ENCODE measurements at places on chromosomes 5 and 9.

DNA sequence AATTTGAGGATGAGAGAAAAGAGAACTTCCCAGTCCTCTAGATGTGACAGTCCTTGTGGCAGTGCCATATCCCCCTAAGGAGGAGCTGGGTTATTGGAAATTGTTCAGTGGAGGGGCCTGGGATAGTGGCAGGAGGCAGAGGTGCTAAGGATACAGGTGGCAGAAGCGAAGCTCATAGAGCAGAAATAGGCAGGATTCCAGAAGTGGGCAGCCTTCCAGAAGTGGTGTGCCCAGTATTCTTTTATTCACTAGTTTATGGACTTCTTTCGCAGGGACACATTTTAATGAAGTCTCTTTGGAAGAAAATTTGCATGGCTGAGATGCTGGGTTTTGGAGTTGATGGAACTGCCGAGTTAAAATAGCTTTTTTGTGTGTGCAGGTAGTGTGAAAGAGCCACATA is 6.8 kb downstream of the PIK3R1 start:
- no peak for DNase-seq

DNA sequence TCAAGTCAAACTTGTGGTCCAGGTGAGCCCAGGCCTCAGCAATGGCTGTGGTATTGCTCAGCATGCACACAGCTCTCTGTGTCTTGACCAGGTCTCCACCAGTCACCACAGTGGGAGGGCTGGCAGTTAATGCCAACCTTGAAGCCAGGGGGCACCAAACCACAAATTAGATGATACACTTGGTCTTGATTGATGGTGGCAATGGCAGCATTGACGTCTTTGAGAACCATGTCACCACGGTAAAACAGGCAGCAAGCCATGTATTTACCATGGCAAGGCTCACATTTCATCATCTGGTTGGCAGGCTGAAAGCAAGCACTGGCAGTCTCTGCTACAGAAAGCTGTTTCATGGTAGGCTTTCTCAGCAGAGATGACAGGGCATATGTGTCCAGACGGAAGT is 40.0 kb downstream of the NIM1K start:
- no peak for DNase-seq

- no peak for DNase-seq
Observed at GRCh38 chr5:164341056-164341619, 835.7 kb downstream of the MAT2B start.

DNA sequence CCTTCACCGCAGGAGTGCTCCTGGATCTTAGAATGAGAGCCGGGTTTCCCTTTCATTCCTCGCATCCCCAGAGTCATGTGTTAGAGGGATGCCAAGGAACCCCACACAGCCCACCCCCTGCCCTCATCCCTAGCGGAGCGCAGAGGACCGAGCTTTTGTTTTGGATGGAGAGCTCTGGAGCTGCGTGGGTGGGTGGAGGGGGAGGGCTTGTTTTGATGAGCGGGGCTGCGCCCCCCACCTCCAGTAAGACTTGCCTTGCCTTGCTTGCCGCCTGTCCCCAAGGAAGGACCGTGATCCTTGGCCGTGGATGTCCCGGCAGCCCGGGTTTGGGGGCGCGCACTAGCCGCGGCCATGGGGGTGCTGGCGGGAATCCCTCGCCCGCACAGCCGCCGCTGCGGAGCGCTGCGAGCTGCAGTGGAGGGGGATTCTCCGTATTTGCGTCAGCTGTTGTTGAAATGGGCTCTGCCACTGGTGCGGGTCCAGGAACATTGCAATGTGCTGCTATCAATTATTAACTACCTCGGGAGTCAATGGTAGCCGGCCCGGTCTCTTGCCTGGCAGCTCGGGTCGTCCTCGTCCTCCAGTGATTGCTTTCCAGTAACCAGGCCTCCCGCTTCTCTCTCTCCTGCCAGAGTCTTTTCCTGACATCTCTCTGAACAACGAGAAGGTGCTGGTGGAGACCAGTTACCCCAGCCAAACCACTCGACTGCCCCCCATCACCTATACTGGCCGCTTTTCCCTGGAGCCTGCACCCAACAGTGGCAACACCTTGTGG is 1.0 kb downstream of the EGR1 start:
- no peak for DNase-seq

DNA sequence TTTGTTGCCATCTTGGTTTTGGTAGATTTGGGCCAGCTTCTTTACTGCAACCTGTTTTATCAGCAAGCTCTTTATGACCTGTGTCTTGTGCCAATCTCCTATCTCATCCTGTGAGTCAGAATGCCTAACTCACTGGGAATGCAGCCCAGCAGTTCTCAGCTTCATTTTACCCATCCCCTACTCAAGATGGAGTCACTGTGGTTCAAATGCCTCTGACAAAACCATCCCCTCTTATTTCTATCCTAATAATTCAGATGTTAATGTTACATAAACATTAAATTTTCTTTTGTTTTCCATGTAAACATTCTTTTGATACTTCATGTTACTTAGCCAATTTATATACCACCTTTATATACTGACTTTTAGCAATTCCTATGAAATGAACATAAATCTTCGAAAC is 746.3 kb downstream of the CDH18 start:
- DNase-seq: no peak

DNA sequence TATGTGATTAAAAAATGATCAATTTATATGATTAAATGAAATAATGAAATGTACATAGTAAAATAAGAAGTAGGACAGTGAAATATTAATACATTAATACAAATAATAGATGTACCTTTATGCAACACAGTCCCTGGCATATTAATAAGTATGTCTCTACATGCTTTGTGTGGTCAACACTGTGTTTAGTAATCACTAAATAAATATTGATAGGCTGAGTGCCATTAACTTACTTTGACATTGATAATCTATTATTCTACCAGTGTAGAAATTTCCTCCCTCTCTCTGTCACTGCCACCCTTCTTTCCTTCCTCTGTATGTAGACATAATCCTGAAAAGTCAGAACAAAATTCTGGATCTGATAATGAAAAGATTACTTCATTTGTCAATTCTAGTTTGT is 43.7 kb downstream of the RNF180 start:
- DNase-seq: no peak

DNA sequence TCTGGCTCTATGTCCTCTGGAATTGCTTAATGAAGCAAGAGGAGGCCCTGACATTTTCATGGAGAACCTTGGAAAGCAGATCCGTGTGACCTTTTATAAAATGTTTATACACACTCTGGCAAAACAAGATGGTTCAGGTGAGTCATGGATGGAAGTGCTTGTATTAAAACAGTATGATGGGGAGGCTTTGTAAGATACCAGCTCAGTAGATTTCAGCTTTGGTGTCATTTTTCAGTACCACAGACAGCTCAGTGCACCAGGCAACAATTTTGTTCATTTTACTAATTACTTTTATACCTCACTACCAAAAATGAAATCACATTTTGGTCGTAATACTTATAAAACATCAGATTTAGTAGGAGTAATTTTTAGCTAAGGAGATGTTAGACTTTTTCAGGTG is 5.2 kb downstream of the KCNN2 start:
- no peak for DNase-seq

- DNase-seq: no peak
Observed at GRCh38 chr5:134411228-134411545, 494 bp downstream of the CDKN2AIPNL start.

- no peak for DNase-seq
Observed at GRCh38 chr9:119101048-119101447, 268.2 kb downstream of the BRINP1 start.

GRCh38 chr5:140317859-140318258 is 15.0 kb upstream of the PFDN1 start:
- DNase-seq: no peak

DNA sequence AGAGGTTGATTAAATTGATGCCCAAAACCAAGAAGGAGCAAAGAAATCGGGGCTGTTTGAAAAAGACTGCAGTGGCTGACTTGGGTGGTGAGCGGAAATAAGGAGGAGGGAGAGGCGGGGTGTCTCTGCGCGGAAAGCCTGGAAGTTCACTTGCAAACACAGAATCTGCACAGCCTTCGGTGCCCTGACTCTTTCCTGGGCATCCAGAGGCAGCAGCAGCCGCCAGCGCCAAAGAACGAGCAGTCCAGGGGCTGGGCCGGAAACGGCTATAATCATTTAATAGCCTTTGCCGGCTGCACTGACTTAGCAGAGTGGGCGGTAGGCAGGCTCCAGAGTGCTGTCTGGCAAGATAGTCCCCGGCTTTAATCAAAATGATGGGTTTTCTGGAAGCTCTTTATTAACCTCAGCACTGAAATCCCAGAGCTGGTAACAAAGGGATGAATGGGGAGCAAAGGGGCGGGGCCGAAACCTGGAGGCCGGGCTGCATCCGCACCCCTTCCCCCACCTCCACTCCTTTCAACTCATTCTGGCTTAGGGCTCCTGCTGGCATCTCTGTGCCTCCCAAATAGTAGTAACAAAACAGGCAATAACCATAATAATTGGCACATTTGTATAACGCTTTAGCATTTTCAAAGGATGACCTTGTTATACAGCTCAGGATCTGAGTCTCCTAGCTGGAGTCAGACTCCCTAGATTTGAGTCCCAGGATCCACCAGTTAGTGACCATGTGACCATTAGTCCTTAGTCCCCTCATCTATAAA is 35.7 kb downstream of the PCDHAC2 start:
- no peak for DNase-seq

DNA sequence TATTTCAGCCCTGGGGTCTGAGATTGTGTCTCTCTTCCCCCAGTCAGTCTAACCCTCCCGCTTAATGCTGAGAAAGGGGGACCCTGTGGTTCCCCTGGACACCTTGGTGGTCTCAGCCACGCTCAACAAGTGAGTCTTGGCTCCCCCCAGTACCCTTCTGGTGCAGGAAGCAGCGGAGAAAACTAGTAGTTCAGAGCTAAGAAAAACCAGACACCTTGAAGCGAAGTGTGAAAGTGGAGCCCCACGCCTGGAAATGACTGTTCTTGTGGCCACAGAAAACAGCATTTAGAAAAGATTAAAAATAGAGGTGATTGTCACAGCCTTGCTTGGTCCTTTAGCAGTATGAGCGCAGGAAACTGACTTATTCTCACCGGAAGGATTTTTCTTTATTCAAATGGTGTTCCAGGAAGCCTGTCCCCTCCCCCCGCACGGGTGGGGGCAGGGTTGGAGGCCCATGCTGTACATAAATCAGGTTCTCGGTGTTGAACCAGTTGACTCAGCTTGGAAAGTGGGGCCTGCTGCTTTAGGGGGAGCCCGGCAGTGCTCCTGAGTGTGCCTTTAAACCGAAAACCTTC is 8.1 kb downstream of the ARPC5L start:
- peak; percentile 58 for DNase-seq

DNA sequence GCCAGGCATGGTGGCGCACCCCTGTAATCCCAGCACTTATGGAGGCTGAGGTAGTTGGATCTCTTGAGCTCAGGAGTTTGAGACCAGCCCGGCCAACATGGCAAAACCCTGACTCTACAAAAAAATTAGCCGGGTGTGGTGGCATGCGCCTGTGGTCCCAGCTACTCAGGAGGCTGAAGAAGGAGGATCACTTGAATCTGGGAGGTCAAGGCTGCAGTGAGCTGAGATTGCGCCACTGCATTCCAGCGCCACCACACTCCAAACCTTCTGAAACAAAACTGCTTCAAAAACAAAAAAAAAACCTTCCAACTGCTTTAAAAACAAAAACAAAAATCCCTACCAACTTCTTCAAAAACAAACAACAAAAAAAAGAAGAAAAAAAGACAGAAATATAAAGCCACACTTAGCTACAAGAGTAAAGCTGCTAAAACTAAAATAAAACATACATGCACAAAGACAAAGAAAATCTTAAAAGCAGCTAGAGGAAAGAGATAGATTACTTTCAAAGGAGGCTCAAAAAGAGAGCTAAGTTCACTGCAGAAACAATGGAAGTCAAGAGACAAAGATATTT is 11.4 kb downstream of the DCAF10 start:
- DNase-seq: no peak

- no peak for DNase-seq
Observed at GRCh38 chr5:92969781-92970237, 611.2 kb downstream of the NR2F1-AS1 start.

GRCh38 chr9:2478421-2478820 is 143.2 kb upstream of the VLDLR start:
- no peak for DNase-seq

- no peak for DNase-seq
Observed at GRCh38 chr9:36962691-36963090, 71.4 kb downstream of the PAX5 start.

DNA sequence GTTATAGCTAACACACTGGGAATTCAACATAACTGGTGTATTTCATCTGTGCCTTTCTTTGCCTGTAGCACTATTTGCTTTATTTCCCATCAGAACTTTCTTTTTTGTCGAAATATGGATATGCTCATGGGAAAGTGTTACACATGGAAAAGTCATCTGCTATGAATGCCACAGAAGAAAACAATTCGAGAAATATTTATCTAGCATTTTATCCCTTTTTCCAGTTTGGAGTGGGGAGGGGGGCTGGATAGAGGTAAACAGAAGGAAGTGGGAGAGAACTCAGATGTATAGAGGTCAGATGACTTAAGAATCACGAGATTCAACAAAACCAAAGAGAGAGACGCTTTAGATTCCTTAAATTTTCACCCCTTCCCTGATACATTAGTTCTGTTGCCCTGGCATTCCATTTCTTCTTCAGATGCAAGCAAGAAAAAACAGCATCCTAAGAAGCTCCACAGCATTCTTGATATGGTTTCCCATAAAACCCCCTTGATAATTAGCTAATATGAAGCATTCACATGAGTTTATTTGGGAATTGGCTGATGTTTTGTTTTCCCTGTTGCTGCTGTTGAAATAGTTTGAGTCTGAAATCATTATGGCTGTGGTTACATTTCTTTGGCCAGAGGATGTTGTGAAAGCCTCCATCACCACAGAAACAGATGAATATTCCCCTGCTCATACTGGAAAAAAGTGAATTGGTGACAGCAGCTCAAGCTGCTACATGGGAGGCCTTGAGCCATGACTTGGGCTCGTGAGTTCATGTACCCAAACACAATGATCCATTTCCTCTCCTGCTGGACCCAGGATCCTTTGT is 335.8 kb upstream of the DAB2 start:
- DNase-seq: no peak

DNA sequence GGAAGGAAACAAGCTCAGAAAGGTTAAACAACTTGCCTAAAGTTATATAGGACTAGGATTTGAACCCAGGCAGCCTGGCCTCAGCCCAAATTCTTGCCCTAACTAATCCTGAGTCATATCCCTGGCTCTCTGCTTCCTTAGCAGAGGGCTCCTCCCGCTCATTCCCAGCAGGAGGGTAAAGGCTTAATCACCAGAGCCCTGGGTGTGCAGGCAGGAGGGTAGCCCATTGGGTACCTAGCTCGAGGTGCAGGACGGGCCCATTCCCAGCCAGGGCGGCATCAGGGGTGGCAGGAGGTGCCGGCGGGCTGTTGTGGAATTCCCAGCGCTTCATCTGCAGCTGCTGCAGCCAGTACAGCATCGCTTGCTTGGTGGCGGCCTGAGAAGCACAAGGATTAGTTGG is 3.9 kb downstream of the TBC1D2 start:
- no peak for DNase-seq

- DNase-seq: no peak
Observed at GRCh38 chr5:52985306-52985705, 3.8 kb upstream of the ITGA2 start.

GRCh38 chr5:150412319-150413175 is at the start of gene CD74:
Gene CD74 (minus strand): TSS chr5:150412910. CDS start chr5:150412749, 161 bp downstream.
- peak; percentile 89 for DNase-seq

GRCh38 chr5:54656261-54656728 is 138.7 kb downstream of the SNX18 start:
- no peak for DNase-seq

Data from T follicular helper cell (primary cell).